Activated naive CD4-positive, alpha-beta T cell treated with anti-CD3 and anti-CD28 coated beads for 36 hours (primary cell): ENCODE measurements at places on chromosomes 3 and 15.

DNA sequence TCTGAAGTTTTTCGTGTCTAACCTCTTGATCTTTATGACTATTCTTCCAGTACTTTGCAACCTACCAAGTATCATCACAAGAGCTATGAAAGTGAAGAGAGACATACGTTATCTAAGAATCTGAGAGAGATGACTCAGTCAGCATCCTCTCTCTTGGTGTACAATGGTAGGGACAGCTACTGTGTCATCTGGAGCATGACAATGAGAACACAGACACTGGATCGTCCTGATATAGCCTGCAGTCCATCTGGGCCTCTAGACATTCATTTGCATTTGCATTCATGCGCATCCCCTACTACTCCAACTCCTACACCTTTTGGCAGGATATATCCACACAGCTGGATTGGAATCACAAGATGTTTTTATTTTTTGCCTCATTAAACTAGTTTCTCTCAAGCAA is 115.2 kb downstream of the PEX5L start:
- H3K4me3 ChIP-seq, result no peak overlapping the region
- H3K27me3 ChIP-seq, result peaks cover 9% of the 10 kb centered on the region
- H3K36me3 ChIP-seq, result no peaks in the 10 kb centered on the region
- DNase-seq, result no peak

GRCh38 chr3:72152551-72153476 is 367.9 kb upstream of the PROK2 start:
- H3K4me3 ChIP-seq, result no peak overlapping the region
- no peaks in the 10 kb centered on the region for H3K36me3 ChIP-seq
- H3K4me1 ChIP-seq, result no peaks in the 10 kb centered on the region
- no peak for DNase-seq

- H3K4me3 ChIP-seq, result no peak overlapping the region
- H3K27ac ChIP-seq, result no peak overlapping the region
- no peaks in the 10 kb centered on the region for H3K4me1 ChIP-seq
- no peaks in the 10 kb centered on the region for H3K27me3 ChIP-seq
Observed at GRCh38 chr3:37736624-37737023, 125.1 kb upstream of the CTDSPL start.

- DNase-seq, result peak; percentile 88
- peaks cover 6% of the 10 kb centered on the region for H3K27me3 ChIP-seq
Observed at GRCh38 chr3:43769097-43769884, 78.6 kb downstream of the ABHD5 start.

- peaks cover 6% of the 10 kb centered on the region for H3K4me1 ChIP-seq
- H3K36me3 ChIP-seq, result no peaks in the 10 kb centered on the region
- H3K27me3 ChIP-seq, result peaks cover 1% of the 10 kb centered on the region
Observed at GRCh38 chr3:58899953-58900298, 149.9 kb downstream of the CFAP20DC start.

DNA sequence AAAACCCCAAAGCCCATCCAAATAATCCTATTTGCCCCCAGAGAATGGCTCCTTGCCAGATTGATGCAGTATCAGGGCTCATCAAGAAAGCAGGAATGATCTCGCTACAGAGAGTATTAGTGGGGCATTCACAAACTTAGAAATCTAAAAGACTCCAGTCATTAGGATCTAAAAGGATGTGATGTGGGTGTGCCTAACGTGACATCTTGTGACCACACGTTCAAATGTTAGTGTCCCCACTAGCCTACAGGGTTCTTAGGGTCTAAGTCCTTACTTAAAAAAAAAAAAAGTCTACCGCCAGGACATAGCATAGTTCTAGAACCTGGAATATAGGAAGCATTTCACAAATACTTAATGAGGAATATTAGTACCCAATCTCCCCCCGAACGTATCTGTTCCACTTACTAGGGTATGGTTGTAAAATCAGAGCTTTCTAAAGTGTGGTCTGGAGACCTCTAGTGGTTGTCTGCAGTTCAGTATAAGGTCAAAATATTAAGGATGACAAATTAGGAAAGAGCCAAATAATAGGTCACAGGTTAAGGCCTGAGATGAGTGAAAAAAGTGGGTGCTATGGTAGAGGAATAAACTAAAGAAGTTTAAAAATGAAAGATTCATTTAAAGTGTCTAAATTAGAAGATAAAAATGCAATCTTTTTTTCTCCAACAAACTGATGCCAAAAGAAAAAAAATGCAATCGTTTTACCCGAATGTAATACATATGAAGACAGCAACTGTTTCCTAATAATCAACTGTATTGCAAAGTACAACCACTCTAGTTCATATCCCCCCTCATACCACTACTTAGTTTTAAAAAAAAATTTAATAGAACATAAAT is 4.2 kb upstream of the CHRM5 start:
- no peaks in the 10 kb centered on the region for H3K27me3 ChIP-seq
- no peaks in the 10 kb centered on the region for H3K36me3 ChIP-seq
- H3K4me3 ChIP-seq, result no peak overlapping the region
- no peak overlapping the region for H3K27ac ChIP-seq

DNA sequence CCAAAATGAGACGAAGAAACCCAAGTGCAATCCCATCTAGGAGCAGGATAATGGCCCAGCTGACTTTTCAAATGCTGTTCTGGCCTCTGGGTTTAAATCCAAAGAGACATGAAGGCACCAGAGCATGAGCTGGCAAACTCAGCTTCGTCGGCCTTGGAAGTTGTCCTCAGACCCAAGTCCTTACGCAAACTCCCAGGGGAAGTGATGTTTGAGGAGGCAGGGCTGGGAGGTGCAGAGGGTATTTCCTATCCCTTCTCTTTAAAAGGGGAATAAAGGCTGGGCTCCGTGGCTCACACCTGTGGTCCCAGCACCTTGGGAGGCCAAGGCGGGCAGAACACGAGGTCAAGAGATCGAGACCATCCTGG is 68.9 kb upstream of the HERC1 start:
- DNase-seq, result no peak
- no peaks in the 10 kb centered on the region for H3K36me3 ChIP-seq
- H3K4me1 ChIP-seq, result peaks cover 30% of the 10 kb centered on the region
- no peaks in the 10 kb centered on the region for H3K27me3 ChIP-seq
- H3K27ac ChIP-seq, result no peak overlapping the region
- no peak overlapping the region for H3K4me3 ChIP-seq

DNA sequence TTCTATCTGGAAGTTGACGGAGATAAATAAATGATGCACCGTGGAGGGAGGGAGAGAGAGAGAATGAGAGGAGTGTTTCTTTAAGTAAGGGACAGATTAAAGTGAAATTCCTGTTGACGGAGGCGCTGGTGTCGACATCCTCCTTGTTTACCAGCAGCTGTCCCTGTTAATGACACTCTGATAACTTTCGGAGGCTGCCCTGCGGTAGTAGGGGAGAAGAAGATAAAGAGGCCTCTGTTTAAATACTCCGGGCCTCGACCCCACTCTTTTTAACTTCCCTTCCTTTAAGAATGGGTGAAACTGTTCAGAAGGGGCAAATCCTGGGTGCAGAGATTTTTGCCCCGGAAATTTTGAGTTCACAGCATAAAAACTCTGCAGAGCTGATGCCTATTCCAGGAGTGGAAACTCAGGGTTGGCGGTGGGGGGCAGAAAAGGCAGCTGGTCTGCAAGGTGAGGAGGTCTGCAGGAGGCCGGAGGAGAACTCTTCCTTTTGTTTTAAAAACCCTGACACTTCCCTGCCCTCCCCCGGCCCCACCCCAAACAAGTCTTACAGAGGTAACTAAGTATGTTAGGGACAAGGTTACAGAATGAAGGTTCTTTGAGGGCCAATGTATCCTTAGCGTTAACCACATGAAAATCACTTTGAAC is 276.6 kb upstream of the NR2F2 start:
- no peak for DNase-seq
- H3K4me1 ChIP-seq, result peaks cover 11% of the 10 kb centered on the region
- peaks cover 62% of the 10 kb centered on the region for H3K27me3 ChIP-seq
- H3K4me3 ChIP-seq, result no peak overlapping the region
- no peak overlapping the region for H3K27ac ChIP-seq

DNA sequence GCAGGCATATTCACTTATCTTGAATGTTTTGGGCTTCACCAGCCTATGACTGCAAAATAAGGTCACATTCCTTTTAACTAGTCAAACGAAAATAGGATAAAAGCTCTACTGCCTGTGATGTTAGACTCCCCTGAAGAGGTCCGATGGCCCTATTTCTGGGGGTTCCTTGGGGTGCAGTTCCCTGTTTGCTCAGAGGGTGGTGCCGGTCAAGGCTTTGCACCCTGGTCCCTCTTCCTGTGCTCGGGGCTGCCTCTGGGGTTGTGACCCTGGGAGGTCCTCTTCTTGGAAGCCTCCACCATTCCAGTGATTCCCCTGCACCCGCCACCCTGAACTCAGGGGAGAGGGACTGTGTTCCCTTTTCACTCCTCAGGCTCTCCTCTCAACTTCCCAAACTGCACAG is 86.7 kb upstream of the ANKRD34C start:
- no peak overlapping the region for H3K27ac ChIP-seq
- H3K36me3 ChIP-seq, result no peaks in the 10 kb centered on the region
- H3K4me3 ChIP-seq, result no peak overlapping the region
- H3K27me3 ChIP-seq, result peaks cover 11% of the 10 kb centered on the region
- H3K4me1 ChIP-seq, result no peaks in the 10 kb centered on the region

DNA sequence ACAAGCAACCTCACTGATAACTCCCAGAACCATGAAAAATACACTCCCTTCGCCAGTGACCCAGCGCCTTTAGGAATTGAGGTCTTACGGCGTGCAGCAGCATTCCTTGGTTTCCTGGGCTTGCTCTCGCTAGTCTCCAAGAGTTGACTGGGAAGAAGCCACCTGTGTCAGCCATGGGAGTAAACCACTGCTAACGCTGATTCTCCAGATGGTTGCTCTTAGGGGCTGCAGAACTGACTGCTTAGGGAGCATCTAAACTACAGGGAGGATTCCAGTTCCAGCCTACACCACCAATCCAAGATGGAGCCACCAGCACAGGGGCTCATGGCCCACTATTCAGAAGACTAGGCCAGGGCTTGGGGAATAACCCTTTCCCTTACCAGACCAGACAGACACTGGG is 2.4 kb downstream of the RBPMS2 start:
- H3K4me1 ChIP-seq, result no peaks in the 10 kb centered on the region
- no peak overlapping the region for H3K27ac ChIP-seq
- H3K36me3 ChIP-seq, result no peaks in the 10 kb centered on the region
- no peak for DNase-seq
- peaks cover 34% of the 10 kb centered on the region for H3K27me3 ChIP-seq

- H3K27me3 ChIP-seq, result peaks cover 38% of the 10 kb centered on the region
- H3K27ac ChIP-seq, result no peak within 1 kb of the TSS
Observed at GRCh38 chr15:77632534-77633133, at the start of gene LINGO1. Gene LINGO1 (minus strand): TSS chr15:77632912. CDS start chr15:77632315, 597 bp downstream.

- DNase-seq, result no peak
- H3K27ac ChIP-seq, result no peak overlapping the region
- peaks cover 26% of the 10 kb centered on the region for H3K36me3 ChIP-seq
- no peaks in the 10 kb centered on the region for H3K4me1 ChIP-seq
- H3K27me3 ChIP-seq, result no peaks in the 10 kb centered on the region
Observed at GRCh38 chr3:197854596-197855343, 63.7 kb downstream of the LRCH3 start.

DNA sequence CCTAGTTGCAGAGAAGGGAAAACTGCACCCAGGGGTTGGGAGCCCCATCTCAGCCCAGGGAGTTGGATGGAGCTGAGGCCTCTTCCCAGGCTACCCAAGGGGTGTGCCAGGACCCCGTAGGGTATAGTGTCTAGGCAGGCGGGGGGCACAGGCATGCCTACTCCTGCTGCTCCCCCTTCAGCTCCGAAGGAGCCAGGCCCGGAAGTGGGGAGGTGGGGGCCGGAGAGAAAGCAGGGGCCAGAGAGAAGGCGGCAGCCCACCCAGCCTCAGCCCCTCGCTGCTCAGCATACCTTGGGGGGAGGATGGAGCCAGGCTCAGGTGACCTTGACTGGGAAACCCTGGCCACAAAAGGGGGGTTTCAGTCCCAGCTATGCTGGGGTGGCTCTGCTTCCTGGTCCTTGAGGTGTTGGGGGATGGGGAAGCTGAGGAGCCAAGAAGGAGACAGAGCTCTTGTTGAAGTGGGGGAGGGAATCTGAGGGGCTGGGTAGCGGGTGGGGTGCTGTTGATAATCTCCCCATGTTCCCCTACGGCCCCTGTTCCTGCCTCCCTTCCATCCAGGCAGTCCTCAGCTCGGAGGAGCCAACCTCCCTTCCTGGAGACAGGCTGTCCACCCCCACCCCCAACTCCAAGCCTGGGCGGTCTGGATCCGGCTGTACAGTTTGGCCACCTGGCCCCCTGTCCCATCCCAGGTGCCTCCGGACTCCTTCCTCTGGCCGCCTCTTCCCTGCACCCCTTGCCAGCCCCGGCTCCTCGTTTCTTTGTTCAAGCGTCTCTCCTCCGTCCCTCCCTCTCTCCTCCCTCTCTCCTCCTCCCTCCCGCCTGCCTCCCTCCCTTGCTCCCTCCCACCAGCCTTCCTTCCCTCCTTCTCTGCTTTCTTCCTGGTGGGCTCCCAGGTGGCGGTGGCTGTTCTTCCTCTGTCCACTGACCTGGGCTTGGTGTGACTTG is 1.7 kb downstream of the SEMA3F start:
- H3K4me3 ChIP-seq, result no peak overlapping the region
- no peak for DNase-seq
- peaks cover 26% of the 10 kb centered on the region for H3K27me3 ChIP-seq
- no peak overlapping the region for H3K27ac ChIP-seq
- H3K4me1 ChIP-seq, result peaks cover 6% of the 10 kb centered on the region

GRCh38 chr3:170760174-170760526 is 109.8 kb downstream of the RPL22L1 start:
- no peaks in the 10 kb centered on the region for H3K36me3 ChIP-seq
- no peaks in the 10 kb centered on the region for H3K27me3 ChIP-seq
- no peak overlapping the region for H3K27ac ChIP-seq
- DNase-seq, result no peak

DNA sequence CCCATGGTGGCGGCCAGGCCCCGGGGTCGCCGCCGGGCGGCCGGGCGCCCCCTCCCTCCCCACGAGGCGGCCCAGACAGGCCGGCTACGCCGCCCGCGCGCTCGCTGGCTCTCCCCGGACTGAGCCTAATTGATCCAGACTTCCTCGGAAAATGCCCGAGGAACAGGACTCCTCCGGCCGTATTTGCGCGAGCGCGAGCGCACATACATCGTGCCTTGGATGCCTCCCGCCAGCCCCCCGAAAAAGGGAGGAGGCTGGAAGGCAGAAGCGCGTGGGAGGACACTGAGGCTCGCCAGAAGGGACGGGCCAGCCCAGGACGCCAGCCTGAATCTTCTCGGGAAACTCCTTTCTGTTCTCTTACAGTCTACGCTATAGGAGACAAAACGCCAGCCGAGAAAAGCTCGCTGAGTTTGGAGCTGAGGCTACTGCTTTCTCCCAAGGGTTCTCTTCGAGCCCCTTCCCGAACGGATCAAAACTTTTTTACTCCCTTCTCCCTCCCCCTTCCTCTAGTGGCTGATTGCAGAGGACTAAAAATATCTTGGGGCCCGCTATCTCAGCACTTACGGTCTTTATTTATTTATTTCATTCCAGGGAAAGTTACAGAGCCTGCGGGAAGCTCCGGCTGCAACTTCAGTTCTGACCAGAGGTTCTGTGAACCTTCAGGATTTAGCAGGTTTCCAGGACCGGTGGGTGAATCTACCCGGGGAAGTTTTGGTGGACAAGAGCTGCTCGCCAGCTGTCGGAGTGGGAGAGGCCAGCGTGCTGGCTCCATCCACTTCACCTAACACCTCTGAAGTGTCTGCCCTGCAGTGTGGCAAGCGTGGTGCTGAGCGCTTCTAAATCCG is at the start of gene PDZRN3:
PDZRN3 (minus strand) TSS at position 121 of the 845 bp plus-strand sequence.
- no peak within 1 kb of the TSS for H3K27ac ChIP-seq
- H3K27me3 ChIP-seq, result peaks cover 19% of the 10 kb centered on the region
- H3K36me3 ChIP-seq, result no peaks in the 10 kb centered on the region
- H3K4me3 ChIP-seq, result no peak within 1 kb of the TSS
